ENCODE measurements at places on chromosomes 1 and 21.

DNA sequence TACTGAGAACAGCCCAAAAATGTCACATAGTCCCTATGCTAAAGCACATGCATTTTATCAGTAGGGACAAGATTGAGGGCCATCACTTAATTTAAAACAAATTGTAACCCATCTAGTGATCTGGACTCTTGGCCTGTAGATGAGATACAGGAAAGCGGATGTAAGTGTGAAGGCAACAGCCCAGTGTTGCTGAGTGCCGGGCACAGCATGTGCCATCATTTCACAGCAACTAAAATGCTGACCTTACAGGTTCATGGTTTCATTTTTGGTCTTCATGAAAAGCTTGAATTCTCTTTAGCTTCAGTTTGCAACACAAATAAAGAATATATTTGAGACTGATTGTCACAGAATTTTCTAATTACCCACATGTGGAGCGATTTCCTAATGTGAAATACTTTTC is 5.8 kb downstream of the COG2 start:
- DNase-seq = no peak

DNA sequence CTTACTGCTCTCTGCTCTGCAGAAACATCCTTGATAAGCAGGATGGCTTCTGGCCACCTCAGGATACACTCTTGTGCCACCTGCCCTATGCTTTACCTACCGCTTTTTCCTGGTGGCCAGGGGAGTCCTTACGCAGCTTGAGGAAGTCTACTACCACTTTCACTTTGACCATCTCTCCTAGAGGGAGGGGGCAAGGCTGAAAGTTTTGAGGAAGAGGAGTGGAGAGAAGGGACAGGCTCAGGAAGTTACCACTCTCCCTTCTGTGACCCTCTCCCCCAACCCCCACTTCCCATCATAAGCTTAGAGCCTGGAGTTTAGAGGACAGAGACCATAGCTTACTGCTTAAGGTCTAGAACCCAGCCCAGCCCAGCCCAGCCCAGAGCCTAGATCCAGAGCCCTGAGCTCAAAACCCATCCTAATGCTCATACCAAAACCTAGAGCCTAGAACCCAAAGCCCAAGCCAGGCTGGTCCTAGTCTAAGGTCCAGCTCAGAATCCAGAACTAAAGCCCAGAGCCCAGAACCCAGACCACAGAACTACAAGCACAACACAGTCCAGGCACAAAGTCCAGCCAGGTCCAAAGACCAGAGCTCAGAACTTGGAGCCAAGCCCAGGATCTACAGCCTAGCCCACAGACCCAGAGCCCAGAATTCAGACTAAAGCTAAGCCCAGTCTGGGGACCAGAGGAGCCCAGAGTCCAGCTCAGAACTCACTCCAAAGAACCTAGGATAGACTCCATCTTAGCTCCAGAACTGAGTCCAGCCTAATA is 18.0 kb upstream of the MFSD2A start:
- no peak for DNase-seq

GRCh38 chr1:87963556-87963955 is 634.9 kb downstream of the LMO4 start:
- no peak for DNase-seq

DNA sequence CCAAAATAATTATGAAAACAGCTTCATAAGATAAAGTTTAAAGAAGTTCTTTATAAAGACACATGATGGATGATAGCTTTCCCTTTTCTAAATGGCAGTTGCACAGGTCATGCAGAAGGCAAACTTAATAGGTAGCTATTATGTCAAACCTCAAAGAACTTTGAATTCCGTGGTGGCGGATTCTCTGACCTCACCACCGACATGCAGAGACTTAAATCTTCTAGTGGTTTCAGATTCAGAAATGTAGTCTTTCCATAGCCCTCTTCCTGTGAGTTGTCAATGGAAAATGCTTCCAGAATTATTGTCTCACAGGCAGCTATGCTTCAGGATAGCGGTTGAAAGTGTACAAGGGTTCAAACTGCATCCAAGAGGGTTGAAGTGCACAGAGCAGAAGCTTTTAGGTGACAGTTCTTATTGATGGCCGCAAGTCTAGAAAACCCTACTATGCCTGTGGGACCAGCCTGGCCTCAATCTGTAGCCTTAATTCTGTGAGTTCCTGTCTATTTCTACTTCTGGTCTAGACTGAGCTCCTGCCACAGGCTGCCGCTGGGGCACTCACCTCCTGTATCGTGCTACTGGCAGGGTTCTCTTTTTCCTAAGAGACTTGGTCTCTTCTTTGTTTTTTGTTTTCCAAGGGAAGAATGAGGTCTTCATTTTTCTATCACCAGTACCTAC is 117.0 kb upstream of the ERRFI1 start:
- DNase-seq = no peak

GRCh38 chr1:30041741-30042437 is 681.5 kb downstream of the MATN1 start:
- no peak for DNase-seq

DNA sequence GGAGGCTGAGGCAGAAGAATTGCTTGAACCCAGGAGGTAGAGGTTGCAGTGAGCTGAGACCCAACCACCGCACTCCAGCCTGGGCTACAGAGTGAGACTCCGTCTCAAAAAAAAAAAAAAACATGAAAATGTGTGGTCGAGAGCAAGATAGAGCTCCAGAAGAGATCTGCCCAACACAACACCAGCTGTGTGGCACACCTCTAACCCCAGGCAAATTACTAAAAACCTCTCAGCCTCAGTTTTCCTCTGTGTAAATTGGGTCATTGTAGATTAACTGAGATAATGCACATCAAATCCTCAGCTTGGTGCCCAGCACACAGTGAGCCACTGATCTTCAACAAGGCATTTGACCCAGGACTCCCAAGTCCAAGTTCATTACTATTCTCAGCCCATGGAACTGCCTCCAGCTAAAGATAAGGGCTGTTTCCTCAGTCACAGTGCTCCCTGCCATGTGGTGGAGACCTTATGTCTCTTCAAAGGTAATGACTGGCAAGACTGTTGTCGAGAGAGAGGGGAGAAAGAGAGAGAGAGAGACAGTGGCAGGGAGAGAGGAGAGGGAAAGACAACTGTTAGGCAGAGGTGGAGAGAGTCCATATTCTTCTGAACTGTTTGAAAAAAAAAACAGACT is 58.1 kb downstream of the PTP4A2 start:
- no peak for DNase-seq

GRCh38 chr21:19850157-19850556 is 1148.1 kb upstream of the NCAM2 start:
- DNase-seq = no peak

GRCh38 chr1:12594966-12595756 is 22.8 kb downstream of the DHRS3 start:
- peak; percentile 14 for DNase-seq

DNA sequence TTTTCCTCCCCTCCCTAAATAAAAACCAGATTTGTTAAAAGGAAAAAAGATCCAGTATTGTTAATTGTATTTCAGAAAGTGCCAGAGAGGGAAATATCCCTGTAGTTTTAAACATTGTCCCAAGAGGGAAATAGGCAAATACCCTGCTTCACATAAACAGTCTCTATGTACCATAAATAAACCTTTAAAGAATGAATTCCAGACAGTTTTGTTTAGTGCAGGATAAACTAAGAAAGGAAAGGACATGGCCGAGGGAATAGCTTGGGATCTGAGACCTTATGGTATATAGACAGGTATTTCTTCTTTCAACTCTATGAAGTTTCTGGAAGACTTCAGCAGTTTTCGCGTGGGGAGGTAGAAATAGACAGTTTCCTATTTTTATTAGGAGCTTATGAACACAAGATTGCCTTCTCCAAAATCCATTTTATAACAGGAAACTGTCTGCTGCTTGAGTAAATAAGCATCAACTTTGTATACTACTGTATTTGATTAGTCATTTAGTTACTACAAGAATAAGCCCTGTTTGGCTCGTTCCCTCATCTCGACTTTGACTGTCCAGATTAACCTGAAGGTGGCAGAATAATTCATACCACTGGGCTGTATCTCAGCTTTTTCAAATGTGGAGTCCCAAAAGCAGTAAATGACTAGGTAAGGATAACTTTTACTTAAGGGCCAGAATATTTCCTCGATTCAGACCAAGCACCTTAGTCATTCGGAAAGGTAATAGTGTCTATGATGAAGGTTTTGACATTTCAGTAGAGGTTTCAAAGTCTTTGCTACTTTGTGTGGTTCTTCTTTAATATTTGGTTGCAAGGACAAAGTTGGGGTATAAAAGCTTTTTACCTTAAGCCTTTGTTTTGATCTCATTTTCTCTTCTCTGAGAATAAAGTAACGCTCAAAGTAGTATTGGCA is 177.5 kb downstream of the VPS13D start:
- DNase-seq = no peak

GRCh38 chr1:7150724-7151280 is 365.5 kb downstream of the CAMTA1 start:
- no peak for DNase-seq

DNA sequence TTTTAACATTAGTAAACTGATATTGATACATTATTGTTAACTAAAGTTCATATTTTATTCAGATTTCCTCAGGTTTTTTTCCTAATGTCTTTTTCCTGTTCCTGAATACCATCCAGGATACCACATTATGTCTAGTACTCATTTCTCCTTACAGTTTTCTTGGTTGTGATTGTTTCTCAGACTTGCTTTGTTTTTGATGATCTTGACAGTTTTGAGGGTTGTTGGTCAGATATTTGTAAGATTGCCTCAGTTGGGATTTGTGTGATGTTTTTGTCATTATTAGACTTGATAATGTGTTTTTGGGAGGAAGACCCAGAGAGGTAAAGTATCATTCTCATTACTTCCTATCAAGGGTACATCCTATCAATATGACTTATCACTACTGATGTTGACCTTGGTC is 19.5 kb downstream of the EPB41 start:
- no peak for DNase-seq

DNA sequence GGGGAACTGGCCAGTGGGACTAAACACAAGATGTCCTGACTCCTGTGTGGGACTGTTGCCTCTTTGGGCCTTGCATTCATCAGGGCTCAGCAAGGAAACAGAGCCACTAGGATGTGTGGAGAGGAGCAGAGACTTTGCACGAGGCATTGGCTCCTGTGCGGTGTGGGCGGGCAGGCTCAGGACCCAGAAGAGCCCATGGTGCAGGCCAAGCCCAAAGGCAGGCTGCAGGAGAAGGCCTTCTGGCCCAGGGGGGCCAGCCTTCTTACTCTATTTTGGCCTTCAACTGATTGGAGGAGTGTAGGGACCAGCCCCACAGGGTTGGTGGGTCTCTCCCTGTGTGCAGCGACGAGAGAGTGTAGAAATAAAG is 23.5 kb downstream of the LRRC3 start:
- DNase-seq = no peak

GRCh38 chr1:4602462-4603294 is 51.7 kb upstream of the AJAP1 start:
- DNase-seq = no peak

- no peak for DNase-seq
Measured at GRCh38 chr1:19547814-19548213, 62.5 kb upstream of the CAPZB start.

- no peak for DNase-seq
Measured at GRCh38 chr1:150528196-150528595, 12.6 kb downstream of the FALEC start.

- DNase-seq = no peak
Measured at GRCh38 chr21:40208948-40209345, 341.7 kb downstream of the PCP4 start.

- no peak for DNase-seq
Measured at GRCh38 chr1:182754087-182754486, 35.5 kb upstream of the NPL start.

GRCh38 chr1:143584508-143584907 is 387.3 kb downstream of the FAM72C start:
- DNase-seq = no peak

DNA sequence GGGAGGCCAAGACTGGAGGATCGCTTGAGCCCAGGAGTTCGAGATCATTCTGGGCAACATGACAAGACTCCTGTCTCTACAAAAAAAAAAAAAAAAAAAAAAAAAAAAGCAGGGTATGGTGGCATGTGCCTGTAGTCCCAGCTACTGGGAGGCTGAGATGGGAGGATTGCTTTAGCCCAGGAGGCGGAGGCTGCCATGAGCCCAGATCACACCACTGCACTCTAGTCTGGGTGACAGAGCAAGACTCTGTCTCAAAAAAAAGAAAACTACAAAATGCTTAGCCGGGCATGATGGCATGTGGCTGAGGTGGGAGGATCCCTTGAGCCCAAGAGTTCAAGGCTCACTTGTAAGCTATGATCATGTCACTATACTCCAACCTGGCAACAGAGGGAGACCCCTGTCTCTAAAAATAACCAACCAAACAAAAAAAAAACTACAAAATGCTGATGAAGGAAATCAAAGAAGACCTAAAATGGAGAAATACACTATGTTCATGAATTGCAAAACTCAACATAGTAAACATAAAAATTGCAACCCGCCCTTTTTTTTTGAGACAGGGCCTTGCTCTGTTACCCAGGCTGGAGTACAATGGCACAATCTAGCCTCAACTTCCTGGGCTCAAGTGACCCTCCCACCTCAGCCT is 20.4 kb downstream of the SHISAL2A start:
- DNase-seq = no peak

DNA sequence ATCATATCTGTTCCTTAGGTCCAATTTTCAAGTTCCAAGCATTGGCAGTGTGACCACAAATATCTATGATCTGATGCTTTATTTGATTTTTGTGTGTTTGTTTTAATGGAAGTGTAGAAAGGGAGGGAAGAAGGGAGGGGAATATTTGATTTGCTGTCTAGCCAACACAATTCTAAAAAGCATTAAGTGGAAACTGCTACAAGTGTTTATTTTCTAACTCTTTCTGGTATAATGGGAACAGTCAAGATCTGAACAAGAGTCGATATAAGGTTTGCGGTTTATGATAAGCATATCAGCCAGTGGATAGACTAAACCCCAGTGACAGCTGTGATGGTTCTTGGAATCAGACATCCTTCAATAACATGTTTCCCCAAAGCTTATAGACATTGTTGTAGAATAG is 267.8 kb upstream of the SNX7 start:
- DNase-seq = no peak

DNA sequence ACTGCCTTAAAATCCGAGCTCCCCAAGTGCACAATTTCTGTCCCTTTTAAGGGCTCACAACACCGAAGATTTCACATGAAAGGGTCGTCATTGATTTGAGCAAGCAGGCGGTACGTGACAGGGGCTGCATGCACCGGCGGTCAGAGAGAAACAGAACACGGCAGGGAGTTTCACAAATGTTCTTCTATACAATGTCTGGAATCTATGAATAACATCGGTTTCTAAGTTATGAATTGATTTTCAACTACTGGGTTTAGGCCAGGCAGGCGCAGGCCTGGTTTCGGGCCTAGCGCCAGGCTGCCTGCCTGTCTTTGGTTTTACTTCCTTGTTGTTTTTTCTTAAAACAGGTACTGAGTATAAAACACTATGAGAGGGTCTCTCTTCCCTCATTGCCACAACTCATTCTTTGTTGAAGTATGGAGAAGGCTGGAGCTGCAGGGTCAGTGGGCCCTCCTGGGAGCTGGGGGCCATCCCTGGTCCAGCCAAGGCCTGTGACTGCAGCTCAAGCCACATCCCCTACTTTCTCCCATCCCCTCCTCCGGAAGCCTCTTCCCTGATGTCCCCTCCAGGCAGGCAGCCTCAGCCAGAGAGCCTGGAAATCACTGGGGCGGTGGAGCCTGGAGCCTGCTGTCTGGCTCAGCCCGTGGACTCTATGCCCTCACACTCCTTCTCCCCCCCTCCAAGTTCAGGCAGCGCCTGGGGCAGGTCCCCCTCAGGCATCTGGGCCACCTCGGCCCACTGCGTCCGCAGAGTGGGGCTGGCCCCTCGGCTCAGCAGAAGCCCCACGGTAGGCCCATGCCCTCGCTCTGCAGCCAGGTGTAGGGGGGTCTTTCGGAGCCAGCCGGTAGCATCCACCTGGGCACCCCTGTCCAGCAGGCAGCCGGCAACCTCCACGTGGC is 2.4 kb downstream of the ANKRD65 start:
- DNase-seq = no peak
